Stimulated activated CD4-positive, alpha-beta T cell treated with anti-CD3 and anti-CD28 coated beads, Interleukin-1b, Interleukin-23, amount 100 ng/mL, for 1 hour (primary cell): ENCODE measurements at places on chromosomes 6 and 20.

- no peak for DNase-seq
These were observed 103.1 kb upstream of the SMLR1 start for GRCh38 chr6:130724089-130724488.

DNA sequence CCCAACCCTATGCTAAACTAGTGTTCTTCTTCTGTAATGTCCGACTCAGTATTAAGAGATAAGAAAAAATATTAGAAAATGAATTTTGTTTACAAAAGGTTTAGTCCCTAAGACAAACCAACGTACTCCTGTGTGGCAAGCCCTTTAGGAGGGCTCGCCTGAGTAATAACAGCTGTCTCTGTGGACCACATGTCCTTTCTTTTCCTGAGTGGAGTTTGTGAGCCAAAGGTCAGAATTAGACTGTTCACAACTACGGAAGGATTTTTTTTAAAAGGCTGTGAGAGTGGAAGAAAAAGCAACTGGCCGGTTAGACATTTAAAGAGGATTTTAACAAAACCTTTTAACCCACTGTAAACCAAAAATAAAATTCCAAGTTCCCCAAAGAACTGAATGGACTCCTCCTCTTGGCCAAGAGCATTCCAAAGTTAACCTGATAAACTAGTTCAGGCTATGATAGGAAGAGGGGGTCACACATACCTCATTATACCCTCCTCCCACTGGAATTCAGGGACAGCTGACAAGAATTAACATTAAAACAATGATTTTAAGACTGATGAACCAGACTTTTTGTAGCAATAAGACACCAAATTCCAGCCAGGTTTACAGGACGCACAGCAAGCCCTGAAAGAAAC lies 43.5 kb downstream of the FAM184A start:
- DNase-seq, result no peak

DNA sequence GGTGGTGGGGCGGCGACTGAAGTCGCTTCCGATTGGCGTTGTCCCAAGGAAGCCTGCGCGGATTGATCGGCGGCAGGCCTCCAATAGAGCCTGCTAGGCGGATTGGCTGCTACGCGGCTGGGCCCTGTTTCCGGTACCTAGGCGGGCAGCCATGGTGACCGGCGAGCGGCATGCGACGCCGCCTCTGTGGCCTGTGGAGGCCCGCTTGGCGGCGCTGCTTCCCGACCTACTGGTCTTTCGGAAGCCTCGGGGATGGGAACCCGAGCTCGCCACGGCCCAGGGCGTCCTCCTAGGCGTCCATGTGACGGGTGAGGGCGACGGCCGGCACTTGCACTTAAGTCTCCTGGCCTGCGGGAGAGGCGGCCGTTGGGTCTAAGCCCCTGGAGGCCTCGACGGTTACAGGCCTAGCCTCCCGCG lies 28.1 kb downstream of the NFYA start:
- no peak for DNase-seq

- DNase-seq, result no peak
These were observed 294.2 kb downstream of the OGFRL1 start for GRCh38 chr6:71582820-71583219.

DNA sequence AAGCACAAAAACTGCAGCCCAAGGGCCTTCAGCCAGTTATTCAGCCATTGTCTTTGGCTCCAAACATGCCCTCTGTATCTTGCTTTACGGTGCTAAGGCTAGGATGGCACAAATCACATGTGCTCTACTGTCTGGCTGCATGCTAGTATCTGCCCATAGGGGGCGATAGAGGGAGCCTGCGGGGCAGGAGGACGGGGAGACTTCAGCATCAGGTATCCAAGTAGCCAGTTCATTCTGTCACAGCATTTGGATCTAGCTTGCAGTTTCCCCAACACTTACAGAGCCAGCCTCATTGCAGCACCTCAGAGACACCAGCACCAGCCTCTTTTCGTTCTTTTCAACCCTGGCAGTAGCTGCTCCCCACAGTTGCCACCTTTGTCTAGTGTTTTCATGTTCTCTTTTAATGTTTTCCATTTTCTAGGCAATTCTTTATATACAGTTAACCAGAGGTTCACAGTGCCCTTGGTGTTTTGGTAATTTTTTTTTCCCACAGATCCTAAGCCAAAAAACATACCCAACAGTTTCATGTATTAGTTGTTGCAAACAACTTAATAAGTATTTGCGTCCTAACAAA lies 705.9 kb downstream of the PTPRT start:
- no peak for DNase-seq

- DNase-seq, result no peak
These were observed 21.7 kb downstream of the TGM6 start for GRCh38 chr20:2402271-2402980.

GRCh38 chr20:48177058-48177457 lies 391.8 kb upstream of the SULF2 start:
- DNase-seq, result no peak

DNA sequence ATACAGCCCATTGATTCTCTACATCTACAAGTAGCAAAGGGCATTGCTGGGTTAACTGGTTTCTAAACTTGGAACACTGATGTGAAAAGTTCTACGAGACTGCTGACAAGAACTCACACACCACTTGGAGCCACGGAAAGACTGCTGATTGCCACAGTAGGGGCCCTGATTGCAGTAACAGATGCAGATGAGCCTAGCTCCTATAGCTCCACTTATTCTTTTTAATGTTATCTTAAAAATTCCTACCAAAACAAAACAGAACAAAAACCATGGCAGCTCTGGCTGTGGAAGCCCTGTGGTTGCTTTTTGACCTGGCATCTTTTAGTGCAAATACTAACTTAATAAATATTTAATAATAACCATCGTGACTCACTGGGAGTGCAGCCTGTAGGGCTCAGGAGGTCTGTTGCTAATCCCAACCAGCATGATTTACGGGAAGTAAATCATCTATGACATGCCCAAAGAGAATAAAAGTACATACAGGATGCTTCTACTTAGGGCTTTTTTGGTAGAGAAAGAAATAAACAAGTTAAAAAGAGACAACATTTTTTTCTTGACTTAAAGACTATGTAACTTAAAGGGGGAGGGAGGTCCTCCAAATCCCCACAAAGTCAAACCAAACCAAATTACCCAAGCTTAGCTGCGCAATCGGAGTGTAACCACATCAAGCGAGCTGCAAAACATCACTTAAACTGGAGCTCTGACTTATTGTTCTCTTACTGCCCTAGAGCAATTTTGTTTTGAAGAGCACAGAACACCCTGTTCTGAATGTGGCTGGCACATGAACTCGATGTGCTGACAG lies 87.2 kb downstream of the FKBP5 start:
- DNase-seq, result peak; percentile 30

DNA sequence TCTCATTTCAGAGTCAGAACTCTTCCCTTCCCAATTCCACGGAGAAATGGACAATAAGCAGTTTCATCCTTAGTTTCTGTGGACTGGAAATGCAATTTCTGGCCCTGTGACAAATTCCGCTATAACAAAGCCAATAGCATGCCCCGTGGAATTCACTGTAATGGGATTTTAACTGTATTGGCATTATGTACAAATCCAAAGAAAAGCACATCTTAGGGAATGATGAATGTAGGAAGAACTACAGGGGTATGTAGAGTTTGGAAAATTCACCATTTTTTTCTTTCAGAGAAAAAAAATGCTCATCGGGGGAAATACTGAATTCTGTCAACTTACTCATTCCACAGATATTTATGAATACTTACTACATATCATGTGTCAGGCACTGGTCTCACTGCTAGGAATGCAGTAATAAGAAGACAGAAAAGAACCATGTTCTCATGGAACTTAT lies 43.5 kb downstream of the KIF6 start:
- DNase-seq, result no peak

GRCh38 chr20:41853806-41854205 lies 235.6 kb upstream of the CHD6 start:
- DNase-seq, result no peak
